Activated naive CD8-positive, alpha-beta T cell treated with anti-CD3 and anti-CD28 coated beads for 36 hours (primary cell): ENCODE measurements at places on chromosomes 13 and 19.
A peak's percentile ranks its signal among the peaks of the same experiment; 100 is the strongest.

- DNase-seq, result no peak
Measured at GRCh38 chr13:42985312-42986175, 6.5 kb downstream of the EPSTI1 start.

- DNase-seq, result no peak
Measured at GRCh38 chr13:74093691-74094090, 40.5 kb downstream of the KLF12 start.

GRCh38 chr13:39095500-39095899 lies 57.2 kb downstream of the NHLRC3 start:
- DNase-seq, result no peak

- peak; percentile 30 for DNase-seq
Measured at GRCh38 chr19:40512473-40513344, 45.9 kb downstream of the SPTBN4 start.

DNA sequence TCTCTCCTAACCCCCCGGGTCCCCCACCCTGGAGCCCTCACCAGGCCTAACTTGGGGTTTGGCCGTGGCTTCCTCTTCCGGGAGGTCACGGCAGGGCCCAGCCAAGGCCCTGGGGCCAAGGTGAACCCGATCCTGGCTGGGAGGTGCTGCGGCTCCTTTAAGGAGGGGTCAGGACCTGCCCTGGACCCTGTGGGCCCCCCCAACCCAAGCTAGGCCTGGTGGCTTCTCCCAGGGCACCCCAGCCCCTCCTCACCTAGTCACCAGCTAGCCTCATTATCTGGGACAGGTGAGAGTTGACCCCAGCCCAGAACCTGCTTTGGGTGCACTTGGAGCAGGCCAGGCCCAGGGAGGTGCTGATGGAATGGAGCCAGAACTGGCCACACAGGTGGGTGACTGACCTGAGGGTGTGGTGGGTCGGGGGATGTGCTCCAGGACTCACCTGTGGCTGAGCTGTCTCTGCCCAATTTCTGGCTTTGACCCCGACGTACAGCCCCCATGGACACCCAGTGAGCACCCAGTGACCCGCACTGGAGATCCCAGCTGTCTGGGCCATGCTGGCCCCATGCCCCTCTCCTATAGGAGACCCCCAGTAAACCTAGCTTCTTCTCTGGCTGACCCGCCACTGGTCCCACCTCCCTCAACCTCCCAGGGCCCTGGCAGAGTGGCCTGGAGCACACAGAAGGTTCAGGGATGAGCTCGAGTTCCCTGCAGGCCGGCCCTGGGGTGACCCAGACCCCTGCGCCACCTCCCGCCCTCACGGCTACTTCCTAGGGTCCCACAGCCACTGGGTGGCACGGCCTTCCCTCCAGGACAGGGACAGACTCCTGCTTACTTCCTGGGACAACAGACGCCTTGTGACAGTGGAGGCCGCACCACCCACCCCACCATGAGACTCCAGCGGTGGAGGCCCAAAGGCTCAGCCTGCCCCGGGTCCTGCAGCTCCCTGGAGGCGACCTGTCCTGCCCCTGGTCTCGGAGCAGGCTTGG lies 6.7 kb upstream of the MKNK2 start:
- no peak for DNase-seq

DNA sequence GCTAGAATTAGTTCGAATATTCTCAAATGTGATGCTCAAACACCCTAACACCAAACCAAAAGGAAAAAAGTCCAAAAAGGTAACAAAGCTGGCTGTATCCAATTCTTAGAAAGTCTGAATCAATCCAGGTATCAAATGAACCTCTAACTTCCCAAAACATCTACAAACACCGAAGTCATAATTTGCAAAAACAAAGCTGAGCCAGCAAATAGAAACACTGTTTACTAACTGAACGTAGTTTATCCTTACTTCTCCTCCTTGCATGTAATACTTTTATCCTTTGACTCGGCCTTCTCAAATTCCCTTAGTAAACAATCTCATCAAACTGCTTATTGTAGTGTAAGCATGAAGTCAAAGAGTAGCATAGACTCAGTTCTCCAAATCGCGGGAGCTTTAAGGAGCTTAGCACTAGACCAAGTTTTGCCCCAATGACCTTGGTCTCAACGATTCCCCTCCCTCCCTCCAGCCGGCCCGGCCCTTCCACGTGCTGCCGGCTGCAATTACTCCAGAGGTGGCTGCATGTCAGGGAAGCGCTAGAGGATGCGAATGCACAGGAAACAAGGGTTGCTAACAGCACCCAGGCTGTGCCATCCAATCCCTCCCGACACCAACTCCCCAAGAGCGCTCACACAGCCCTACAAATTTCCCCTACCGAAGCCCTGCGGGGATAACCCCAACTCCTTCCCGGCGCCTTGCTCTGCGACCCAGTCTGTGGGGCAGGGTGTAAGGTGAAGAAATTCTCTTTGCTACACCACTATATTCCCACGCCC lies 693 bp downstream of the XPO4 start:
- peak; percentile 42 for DNase-seq

GRCh38 chr19:57078802-57079201 lies 41.0 kb upstream of the USP29 start:
- DNase-seq, result no peak

GRCh38 chr13:93521307-93521706 lies 294.7 kb downstream of the GPC6 start:
- DNase-seq, result no peak

GRCh38 chr13:70203661-70204229 lies 95.5 kb upstream of the KLHL1 start:
- no peak for DNase-seq

DNA sequence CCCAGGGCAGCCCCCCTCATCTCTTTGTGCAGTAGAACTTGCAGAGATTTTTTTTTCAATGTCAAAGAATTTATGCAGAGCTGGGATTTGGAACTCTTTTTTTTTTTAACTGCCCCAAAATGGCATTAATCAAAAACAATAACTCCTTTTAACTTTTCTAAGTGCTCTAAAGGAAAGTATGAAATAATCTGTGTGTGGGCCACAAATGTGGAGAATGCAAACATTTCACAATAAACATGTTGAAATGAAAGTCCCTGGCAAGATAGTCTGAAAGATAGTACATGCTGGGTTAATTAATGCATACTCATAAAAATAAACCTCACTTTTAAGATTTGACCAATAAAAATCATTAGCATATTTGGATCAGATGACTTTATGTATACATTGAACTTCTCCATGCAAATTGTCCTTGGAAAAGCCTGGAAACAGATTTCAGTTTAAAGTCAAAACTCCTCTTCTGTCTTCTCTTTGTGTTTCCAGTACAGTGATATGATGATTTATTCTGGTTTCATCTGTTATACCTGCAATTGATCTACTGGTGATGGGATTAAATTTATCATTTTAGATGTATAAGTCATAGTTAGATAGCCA lies 30.5 kb upstream of the ZNF536 start:
- DNase-seq, result no peak

DNA sequence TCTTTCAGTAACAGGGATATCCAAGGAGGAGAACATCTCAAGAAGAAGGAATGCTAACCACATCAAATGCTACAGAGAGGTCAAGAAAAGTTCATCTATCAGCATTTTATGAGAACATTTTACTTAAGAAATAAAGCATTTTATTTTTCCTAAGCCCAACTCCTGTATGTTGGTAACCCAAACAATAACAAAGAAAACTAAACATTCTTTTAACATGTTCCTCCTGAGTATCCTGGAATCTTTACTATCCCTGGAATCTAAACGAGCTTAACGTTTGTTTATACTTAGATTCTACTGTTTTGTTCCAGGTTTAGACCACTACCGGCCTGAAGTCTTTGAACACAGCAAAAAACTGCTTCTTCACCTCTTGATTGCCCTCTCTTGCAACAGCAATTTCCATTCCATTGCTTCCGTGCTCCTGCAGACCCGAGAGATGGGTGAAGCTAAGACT lies 89.7 kb downstream of the ZAR1L start:
- DNase-seq, result no peak

DNA sequence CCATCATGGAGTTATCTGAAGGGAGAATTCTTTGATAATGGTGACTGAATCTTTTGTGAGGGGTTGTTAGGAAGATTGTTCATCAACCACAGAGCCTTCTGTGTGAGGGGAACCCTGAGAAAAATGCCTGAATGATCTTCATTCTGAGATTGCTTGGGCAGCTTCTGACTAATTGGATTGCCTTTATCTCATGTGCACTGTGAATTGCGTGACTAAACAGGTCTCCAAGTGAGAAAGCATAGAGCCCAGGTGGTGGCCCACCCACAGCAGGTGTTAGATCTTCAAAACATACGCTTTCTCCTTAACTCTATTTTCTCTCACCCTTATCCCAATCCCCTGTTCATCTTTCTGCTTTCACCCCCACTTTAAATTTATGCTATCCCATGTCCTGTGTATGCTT lies 58.3 kb downstream of the DOCK9 start:
- DNase-seq, result no peak

DNA sequence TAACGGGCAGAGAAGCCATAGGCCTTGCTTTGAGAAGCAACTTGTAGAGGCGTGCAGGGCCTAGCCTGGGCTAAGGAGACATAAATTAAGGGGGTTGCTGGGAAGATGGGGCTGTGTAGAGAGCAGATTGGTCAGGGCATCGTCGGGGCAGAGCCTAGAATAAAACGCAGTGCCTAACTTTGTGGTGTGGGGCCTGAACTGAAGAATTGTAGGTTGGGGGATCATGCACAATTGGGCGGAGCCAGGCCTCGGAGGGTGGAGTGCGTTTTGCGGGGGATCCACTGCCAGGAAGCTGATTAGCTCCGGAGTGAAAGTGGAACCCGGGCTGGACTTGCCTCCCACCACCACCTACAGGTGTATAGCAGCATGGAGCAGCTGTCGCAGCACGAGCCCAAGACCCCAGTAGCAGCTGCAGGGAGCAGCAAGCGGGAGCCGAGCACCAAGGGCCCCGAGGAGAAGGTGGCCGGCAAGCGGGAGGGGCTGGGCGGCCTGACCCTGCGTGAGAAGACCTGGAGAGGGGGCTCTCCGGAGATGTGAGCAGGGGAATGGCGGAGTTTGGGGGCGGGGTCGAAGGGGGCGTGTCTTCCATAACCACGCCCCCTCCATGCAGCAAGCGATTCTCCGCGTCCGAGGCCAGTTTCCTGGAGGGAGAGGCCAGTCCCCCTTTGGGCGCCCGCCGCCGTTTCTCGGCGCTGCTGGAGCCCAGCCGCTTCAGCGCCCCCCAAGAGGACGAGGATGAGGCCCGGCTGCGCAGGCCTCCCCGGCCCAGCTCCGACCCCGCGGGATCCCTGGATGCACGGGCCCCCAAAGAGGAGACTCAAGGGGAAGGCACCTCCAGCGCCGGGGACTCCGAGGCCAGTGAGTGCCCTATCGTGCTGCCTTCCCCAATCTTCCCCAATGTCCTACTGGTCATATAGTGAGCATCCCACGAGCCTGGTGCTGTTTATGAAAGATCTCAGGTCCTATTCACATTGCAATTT lies 13.8 kb downstream of the DNASE2 start:
- peak; percentile 79 for DNase-seq

DNA sequence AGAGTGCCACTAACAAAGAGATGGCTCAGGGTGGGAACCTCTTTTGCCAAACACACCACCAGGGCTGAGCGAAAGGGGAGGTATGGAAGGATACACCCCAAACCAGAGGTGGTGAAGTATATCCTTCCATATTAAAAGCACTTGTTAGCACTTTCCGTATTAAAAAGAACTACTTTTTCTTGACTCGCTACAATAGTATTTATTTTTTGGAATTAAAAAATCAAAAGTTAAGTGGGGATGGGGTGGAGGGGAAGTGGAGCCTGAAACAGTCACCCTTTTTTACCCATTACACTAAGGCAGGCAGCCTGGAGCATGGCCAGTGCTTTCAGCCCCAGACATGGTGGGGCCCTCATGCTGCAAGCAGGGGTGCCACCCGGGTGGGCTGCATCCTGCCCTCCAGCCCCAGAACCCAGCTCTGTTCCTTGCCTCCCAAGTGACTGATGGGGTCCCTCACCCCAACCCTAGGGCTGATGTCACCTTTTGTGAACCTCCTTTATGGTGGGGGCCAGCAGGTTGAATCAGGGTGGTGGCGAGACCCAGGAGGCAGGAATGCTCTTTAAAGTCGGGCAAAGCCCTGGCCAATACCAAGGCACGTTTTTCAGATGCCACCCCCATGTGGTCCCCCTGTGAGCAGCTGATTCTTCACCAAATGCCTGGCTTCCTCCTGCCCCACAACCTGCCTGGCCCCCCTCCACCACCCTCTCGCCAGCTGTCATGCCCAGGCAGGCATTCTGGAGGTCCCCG lies 31.0 kb downstream of the LYL1 start:
- no peak for DNase-seq

GRCh38 chr13:79187917-79188690 lies 218.0 kb downstream of the RBM26 start:
- DNase-seq, result no peak

- DNase-seq, result no peak
Measured at GRCh38 chr13:76023652-76024051, 387.5 kb downstream of the LMO7 start.

- DNase-seq, result no peak
Measured at GRCh38 chr13:36885901-36886300, 34.1 kb downstream of the SMAD9 start.

DNA sequence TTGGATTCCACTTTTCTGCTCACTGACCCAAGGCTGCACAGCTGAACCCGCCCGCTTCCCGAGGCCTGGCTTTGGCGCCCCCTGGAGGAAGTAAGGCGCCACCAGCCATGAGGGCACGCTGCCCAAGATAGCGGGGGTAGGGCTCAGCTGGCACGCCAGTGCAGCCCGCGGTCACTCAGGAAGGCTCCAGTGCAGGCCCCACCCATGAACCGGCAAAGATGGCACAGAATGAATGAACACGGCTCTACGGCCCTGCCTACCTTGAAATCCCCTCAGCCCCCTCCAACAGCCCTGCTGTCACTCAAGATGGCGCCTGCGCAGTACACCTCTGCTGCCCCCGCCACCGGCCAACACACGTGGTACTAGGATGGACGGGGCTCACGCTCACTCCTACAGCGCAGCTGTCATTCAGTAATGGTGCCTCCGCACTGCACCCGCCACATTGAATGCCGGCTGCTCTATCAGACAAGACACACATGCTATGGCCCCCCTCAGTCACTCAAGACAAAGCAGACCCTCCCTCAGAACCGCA lies 3.0 kb downstream of the PEG3 start:
- peak; percentile 3 for DNase-seq

DNA sequence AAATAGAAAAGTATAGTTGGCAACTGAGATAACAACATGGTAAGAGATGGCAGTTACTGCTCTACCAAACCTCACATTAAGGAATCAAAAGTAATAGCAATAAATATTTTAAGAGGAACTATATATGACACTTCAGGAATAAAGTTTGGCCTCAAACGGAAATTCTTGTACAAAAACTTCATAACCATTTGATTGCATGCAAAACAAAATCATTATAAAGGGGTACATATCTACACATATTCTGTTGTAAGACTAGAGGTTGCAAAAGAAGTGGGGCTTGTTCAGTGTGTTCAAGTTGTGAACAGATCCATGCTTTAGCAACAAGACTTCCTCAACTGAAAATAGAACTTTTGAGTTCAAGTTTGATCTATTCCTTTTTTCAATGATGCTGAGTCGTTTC lies 133.5 kb upstream of the MIR17HG start:
- no peak for DNase-seq

GRCh38 chr19:37988758-37989635 lies 82.0 kb downstream of the SIPA1L3 start:
- DNase-seq, result no peak

GRCh38 chr13:36975172-36975571 lies 24.0 kb downstream of the ALG5 start:
- DNase-seq, result no peak
